ENCODE measurements at places on chromosomes 13 and 19. TPM values are rescaled to one million over a fixed set of nuclear protein-coding genes. Genes with fewer than 3 reads are reported as not detected.

GRCh38 chr13:97258801-97259200 is 36.7 kb downstream of the MBNL2 start:
- no peak for DNase-seq

DNA sequence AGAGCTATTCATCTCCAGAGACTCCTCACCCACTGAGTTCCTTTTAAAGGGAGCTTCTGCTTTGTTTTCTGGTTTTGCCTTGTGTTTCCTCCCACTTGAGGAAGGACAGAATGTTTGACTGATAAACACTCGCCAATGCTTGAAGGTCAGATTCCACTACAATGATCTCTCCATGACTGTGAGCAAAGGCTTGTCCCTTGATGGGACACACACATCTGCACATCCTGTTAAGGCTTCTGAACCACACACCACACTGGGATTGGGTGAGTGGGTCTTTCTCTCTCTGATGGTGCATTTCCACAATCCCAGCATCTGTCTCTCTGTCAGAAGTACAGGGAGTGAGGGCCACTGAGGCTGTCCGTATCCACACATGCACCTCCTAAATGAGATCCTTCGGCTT is 245.3 kb downstream of the IRS2 start:
- DNase-seq: no peak

DNA sequence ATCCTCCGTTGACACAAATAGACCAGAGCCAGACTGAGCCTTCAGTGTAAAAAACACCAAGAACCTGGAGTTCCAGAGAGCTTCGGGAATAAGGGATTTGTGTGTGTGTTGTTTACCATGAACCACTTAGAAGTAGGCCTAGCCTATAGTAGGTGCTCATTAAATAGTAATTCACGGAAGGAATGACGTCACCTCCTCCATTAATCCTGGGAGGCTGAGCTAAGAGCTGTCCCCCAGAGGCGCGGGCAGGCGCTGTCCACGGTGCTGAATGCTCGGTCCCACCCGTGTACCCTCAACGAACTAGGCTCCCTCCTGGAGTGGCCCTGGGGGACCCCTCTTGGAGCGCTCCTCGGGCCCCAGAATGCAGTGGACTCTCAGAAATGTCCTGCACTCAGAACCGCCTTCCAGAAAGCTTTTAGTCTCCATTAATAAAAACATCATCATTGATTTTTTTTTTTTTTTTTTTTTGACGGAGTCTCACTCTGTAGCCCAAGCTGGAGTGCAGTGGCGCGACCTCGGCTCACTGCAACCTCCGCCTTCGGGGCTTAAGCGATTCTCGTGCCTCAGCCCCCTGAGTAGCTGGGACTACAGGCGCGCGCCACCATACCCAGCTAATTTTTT is 6.5 kb downstream of the UNC13A start:
- peak; percentile 18 for DNase-seq

- DNase-seq: no peak
Measured at GRCh38 chr19:7902796-7903243, 857 bp upstream of the MAP2K7 start.

DNA sequence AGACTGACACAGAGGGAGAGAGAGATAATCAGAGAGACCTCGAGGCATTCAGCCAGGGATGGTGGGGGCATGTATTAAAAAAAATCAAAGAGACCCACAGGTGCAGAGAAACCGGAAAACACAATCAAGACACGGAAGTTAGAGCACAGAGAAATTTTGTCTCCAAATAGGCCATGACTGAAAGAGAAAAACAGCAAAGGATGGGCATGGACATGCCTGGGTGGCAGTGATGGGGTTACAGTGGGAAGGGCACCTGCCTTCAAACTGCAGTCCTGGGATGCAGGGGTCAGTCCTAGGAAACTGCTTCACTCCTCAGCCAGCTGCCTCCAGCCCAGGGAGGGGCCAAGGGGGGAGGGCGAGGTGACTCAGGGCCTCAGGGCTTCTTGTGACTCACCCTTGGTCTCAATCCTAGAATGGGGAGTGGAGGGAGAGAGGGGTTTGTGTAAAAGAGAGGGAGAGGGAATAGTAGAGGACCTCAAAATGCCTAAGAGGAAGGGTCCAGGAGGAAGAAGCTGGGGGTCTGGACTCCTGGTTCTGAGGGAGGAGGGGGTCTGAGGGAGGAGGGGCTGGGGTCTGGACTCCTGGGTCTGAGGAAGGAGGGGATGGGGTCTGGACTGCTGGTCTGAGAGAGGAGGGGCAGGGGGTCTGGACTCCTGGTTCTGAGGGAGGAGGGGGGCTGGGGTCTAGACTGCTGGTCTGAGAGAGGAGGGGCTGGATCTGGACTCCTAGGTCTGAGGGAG is 3.6 kb upstream of the KCNN4 start:
- peak; percentile 74 for DNase-seq

DNA sequence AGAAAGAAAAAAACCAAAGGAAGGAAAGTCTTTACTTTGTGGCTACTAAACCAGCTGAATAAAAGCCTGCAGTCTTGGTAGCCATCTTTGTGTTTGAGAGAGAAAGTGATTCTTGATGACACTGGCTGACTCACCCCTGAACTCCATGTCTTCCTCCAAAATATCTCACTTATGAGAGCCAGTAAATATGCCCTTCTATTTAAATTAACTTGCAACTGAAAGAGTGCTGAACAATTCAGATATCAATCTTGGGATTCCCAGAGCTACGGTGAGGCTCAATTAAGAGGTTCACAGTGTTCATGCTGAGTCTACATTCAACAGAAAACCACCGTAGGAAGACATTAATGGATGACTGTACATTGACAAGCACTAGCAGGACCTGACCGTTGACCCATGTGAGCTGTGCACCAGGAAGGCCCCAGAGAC is 57.9 kb downstream of the KCTD12 start:
- no peak for DNase-seq

GRCh38 chr13:85700906-85701305 is 98.3 kb downstream of the SLITRK6 start:
- DNase-seq: no peak

DNA sequence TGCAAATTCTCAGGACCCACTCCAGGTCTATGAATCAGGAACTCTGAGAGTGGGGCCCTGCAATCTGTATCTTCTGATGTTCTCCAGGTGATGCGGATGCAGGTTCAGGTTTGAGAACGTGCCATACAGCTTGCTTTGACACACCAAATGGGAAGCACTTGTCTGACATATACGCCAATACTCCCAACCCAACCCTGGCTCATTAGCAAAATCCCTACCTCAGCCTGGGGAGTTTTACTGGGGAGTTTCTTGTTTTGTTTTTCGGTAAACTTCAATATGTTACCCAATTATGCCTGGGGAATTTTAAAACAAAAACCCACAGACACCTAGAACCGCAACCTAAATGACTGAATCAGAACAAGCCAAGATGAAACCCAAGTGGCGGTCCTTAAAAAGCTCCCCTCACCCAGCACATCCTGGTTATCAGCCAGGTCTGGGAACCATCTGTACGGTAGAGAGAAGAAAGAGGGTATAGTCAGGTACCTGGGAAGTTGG is 41.2 kb downstream of the ABCC4 start:
- DNase-seq: no peak

GRCh38 chr13:52085421-52085820 is 43.5 kb downstream of the NEK5 start:
- no peak for DNase-seq

DNA sequence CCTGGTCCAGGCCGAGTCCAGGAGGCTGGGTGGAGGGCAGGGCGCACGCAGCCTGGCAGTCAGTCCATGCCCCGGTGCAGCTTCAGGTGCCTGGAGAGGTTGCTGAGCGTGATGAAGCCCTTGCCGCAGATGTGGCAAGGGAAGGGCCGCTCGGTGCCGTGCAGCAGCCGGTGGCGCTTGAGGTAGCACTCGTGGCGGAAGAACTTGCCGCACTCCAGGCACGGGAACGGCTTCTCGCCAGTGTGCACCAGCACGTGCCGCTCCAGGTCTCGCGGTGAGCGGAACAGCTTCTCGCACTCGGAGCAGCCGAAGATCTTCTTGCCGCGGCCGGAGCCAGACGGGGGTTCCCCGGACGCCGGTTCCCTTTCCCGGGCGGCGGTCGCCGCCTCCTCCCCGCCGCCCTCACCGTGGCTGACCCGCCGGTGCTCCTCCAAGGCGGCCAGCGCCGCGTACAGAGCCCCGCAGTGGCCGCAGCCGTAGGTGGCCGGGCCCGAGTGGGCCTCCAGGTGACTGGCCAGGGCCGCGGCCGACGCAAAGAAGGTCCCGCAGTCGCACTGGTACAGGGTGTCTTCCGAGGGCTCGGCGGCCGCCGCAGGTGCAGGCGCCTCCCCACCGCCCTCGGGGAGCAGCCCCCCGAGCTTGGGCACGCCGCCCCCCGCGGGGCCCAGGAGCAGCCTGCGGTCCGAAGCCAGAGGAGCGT is 6.8 kb downstream of the FIZ1 start:
- no peak for DNase-seq

GRCh38 chr13:98390086-98390715 is 186.7 kb downstream of the STK24 start:
- DNase-seq: no peak

GRCh38 chr13:103961784-103962183 is 895.6 kb upstream of the SLC10A2 start:
- DNase-seq: no peak

Gene ZNF558
- polyA plus RNA-seq: 6.7 TPM

Gene CEACAM8
- polyA plus RNA-seq: not detected

Gene DDA1
- polyA plus RNA-seq: 30.7 TPM
